ENCODE measurements at places on chromosomes 13 and 19.

- DNase-seq: no peak
Measured at GRCh38 chr13:96672016-96672415, 322.3 kb downstream of the OXGR1 start.

DNA sequence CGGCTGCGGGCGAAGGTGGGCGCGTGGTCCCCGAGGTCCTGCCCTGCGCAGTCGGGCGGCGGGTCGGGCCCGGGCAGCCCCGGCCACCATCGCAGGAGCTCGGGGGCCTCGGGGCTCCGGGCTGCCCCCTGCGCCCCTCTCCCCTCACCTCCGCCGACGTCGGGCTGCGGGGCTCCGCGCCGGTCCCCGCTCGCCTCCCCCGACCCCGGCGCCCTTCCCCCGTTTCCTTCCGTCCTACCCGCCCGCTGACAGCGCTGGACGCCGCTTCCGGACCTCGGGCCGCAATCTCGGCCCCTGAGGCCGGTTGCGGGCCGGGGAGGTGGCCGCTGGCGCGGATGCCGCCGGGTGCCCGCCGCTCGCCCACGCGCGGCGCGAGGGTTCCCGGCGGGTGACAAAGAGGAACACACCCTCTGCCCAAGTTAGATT, 720 bp downstream of the FARP1 start:
- no peak for DNase-seq

GRCh38 chr19:43790587-43790986, 9.8 kb upstream of the KCNN4 start:
- no peak for DNase-seq

- no peak for DNase-seq
Measured at GRCh38 chr13:43391036-43391435, 367.6 kb downstream of the DNAJC15 start.

DNA sequence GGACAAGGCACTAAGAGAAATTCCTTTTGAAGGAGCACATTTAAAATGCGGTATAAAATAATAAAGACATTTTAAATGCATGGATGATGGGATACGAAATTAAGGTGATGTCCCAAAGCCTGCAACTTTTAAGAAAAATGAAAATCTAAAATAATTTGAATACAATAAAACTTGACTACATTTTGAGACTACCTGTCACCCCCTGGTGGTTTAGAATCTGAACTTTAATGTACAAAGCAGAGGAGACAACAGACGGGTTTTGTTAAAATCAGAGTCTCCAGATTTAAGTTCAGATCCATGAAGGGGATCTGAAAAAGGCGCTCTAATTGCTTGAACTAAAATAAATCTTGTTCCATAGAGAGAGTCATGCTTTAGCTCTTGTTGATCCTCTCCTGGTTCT, 1129.3 kb upstream of the PCDH20 start:
- no peak for DNase-seq

Data from activated T-helper 1 cell treated with Interleukin-2 at 50 U/mL for 16 hours (primary cell).